ENCODE measurements at places on chromosomes 6 and 20.

DNA sequence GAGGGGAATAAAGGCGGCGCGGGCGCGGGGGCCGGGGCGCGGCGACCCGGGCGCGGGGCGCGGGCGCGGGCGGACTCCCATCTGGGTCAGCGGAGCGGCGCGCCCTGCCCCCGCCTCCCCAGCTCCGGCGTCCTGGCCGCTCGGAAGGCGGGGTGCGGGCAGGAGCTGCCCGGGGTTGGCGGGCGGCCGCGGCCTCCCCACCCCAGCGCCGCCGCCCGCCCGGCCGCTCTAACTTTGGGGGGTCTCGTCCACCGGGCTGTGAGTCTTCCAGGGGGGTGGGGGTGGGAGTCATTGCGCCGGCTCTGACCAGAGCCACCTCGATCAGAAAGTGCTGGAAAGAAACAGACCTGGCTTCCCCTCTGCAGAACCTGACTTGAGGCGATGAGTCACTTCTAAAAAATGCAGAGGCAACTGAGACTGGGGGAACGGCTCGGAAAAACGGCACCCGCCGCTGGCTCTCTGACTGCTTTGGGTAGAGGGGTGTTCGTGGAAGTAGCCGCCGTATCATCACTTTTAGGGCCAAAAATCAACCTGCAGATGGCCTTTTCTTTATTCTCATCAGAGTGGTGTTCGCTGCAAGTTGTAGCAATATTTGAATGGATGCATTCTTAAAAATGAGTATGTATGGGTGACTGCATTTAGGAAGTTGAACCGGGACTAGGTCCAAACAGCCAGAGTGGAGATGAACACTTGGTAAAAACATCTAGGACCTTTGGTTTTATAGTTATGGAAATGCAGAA lies 667 bp downstream of the CAP2 start:
- DNase-seq: peak; percentile 71

DNA sequence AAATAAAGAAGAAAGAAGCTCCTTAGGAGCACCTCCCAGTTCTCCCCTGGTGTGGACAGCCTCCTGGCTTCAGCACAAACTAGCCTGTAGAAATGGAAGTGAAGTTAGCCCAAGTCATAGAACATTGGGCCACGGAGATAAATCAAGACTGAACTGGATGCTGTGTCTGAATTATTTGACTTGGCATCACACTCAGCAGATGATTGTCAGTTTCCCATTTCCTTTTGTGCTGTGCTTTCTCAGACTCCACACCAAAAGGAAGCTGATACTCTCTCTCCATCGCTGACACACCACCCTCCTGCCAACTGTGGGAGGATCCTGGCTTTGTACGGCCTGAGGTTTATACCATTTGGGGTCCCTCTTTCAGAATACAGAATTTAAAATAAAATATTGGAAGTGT lies 209.8 kb downstream of the TFAP2A start:
- DNase-seq: no peak

- peak; percentile 66 for DNase-seq
Measured at GRCh38 chr20:51492167-51493092, 50.1 kb downstream of the NFATC2 start.

GRCh38 chr6:69090132-69090531 lies 455.1 kb downstream of the ADGRB3 start:
- DNase-seq: peak; percentile 89

DNA sequence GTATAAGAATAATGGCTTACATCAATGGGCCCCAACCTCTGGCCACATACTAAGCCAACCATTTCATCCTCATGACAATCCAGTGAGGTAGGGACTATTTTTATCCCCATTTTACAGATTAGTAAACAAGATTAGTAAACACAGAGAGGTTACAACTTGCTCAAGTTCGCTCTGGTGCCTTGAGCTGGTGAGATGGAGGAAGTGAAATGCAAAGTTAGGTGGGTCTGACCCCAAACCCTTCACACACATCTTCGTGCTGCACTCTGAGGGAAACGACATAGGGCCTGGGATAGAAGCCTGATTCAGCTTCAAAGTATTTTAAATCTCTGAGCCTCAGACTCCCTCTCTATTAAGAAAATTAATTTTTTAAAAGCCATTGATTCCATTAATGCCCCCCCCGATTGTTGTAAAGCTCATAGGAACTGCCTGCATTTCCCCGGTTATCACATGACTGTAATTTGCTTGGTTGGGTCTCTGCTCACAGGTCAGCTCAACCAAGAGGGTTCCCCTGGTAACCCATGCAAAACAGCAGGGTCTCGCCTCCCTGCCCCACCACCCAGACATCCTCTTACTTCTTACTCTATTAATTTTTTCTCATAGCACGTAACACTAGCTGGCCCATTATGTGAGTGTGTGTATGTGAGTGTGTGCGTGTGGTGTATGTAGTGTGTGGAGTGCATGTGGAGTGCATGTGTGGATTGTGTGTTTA lies 221.2 kb downstream of the MAFB start:
- no peak for DNase-seq

DNA sequence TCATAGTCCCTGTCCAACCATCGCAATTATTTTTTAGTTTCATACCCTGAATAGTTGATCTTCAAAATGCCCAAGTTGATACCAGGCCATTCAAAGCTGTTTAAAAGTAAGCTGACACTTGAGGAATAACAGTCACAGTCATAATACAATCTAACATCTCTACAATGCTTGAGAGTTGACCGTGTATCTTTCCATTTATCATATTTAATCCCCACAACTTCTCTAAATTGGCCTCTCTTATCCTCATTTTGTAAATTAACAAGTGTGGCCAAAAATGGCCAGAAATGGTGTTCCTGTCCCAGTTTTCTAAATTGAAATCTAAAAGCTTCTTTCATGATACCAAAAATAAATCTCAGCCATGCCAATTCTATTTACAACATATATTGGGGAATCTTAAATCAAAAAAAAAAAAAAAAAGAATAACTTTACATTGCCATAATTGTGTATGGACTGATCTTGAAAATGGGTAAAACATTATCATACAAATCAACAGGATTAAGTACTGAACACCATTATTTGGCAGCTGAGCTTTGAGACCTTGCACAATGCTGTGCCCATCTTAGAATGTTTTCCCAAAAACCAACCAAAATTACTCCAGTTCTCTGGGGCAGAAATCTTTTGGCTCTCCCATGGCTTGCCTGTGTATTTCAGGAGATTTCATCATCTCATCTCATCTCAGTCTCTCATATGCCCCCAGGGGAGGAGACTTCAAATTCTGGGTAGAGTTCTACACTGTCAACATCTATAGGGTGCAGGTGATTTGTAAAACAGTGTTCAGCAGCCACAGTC lies 448.7 kb upstream of the JARID2 start:
- peak; percentile 18 for DNase-seq

DNA sequence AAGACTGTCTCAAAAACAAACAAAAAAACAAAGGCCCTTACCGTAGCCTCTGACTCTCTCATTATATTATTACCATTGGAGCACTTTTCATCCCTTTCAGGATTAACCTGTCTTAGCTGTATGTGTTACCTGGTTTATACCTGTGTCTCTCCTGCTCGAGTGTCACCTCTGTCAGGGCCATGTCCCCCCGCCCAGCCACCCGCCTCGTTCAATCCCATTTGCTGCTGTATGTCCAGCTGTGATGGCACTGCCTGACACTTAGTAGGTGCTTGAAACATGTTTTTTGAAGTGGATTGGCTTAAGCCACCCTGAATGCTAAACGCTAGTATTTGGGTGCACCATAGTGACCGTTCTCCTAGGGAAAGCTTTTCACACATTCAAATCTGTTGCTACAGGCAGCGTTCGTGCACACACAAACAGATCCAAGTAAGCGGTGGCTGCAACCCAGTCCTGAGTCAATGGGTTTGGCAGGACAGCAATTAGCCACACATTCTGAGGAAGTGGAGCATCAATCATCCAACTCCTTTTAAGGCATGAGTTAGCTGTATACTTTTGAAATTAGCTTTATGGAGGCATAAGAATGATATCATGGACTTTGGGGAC lies 98.9 kb upstream of the ZNF217 start:
- peak; percentile 86 for DNase-seq

DNA sequence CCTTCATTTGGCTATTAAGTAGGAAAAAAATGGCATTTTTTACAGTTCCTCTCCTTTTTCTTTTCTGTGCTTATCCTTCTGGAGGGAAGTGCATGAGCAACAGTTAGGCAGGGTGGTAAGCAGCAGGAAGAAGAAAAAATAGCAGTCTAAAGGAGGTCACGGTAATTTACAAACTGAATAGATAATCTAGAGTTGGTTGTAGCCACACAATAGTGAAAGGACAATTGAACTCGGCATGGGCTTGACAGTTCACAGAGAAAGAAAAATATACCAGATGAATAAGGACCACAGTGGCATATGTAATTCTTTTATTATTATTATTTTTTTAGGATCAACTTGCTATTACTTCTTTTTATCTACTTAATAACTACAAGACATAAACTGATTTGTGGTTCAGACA lies 358.6 kb downstream of the BTBD9 start:
- no peak for DNase-seq

GRCh38 chr6:170030821-170031471 lies 259.9 kb downstream of the DLL1 start:
- DNase-seq: no peak
